Fibroblast of villous mesenchyme (primary cell): ENCODE measurements at places on chromosomes 16 and 17.
A peak's percentile ranks its signal among the peaks of the same experiment; 100 is the strongest.

- DNase-seq, result no peak
Observed at GRCh38 chr17:49459401-49459984, 35.6 kb upstream of the NGFR start.

DNA sequence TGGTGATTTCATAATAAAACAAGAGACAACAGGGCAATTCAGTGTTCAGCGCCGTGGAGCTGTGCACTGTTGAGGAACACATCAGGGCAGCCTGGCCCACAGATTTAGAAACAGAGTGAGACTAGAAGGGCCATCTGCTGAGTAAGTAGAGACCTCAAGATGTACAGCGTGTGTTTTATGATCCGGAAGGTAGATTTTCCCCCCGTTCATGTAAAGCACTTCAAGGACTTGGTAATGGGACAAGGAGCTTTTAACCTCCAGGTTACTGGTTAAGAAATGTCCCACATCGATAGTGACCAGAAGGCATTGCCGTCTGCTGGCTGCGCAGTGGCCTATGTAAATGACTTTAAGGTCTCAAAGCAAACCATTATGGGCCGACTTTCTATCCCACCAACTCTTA lies 1057.7 kb upstream of the EEF2KMT start:
- DNase-seq, result no peak

DNA sequence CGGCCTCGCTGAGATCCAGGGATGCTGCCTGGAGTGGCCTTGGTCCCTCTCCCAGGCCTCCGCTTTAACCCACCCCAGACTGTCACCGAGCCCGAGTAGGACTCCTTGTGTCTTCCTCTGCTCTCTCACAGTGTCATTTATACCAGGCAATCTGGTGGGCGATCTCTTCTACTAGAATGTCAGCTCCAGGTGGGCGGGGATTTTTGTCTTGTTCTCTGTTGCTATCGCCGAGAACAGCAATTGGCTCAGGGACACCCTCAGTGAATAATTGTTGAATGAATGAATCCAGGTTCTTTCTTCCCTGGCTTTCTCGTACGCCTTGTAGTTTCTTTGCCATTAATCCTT lies 591 bp downstream of the DHX38 start:
- DNase-seq, result no peak

GRCh38 chr16:89621698-89622409 lies 8.4 kb downstream of the DPEP1 start:
- no peak for DNase-seq

DNA sequence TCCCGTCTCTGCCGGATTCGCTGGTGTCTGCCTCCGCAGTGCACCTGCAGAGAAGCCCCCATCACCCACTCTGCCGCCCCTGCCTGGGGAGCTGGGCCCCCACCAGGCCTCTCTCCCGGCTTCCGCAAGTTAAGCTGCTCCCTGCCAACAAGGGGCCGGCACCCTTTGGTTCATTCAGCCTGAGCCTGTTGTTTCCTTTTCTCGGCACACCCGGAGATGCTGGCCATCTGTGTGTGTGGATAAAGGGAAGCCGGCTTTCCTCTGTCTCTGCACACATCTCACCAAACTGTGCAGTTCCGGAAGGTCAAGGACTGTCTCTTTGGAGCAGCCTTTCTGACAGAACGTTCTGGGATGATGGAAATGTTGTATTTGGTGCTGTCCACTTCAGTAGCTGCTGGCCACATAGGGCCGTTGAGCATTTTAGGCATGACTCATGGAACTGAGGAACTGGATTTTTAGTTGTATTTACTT lies 6.8 kb downstream of the MAPK8IP3 start:
- peak; percentile 37 for DNase-seq

DNA sequence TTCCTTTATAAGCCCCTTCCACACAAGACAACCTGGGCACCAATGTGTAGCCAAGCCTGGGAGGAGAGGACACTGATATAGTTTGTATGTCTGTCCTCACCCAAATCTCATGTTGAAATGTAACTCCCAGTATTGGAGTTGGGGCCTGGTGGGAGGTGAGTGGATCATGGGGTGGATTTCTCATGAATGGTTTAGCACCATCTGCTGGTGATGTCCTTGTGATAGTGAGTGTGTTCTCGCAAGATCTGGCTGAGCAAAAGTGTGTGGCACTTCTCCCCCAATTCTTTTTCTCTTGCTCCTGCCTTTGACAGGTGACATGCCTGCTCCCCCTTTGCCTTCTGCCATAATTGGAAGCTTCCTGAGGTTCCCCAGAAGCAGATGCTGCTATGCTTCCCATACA lies 135.8 kb downstream of the USP31 start:
- DNase-seq, result no peak

GRCh38 chr17:30543456-30543855 lies 66.2 kb downstream of the GOSR1 start:
- no peak for DNase-seq

DNA sequence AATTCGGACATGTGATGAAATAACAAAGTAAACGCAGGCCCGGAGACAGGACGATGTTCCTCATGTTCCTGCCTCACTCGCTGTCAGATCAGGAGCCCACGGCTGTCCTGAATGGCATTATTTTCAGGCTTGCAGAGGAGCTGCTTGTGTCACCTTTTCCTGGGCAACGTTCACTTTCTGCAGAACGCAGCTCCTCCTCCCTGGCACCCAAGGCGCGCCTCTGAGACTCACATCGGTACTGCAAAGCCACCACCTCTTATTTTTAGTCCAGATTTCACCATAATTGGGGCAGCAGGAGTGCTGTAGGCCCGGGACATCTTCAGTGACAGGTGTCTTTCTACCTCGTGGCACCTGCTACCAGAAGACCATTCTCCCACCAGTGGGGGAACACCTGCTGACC lies 8.0 kb upstream of the C16orf96 start:
- DNase-seq, result no peak

DNA sequence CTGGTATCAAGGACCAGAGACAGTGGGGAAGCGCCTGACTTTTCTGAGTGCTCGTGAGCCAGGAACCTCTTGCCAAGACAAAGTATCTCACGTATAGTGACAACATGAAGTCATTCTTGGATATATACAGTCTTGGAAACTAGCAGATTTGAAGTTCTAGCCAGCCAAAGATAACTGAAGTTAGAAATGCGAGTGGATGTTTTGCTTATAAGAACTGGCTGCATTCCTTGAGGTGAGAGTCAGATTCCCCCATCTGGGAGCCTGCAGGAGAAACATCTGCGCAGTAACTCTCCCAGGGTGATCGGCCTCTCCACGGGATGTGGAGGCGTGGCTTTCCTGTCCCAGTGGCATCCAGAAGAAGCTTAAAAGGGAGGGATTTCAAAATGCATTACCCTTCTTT lies 89.8 kb downstream of the SHISA6 start:
- peak; percentile 55 for DNase-seq

DNA sequence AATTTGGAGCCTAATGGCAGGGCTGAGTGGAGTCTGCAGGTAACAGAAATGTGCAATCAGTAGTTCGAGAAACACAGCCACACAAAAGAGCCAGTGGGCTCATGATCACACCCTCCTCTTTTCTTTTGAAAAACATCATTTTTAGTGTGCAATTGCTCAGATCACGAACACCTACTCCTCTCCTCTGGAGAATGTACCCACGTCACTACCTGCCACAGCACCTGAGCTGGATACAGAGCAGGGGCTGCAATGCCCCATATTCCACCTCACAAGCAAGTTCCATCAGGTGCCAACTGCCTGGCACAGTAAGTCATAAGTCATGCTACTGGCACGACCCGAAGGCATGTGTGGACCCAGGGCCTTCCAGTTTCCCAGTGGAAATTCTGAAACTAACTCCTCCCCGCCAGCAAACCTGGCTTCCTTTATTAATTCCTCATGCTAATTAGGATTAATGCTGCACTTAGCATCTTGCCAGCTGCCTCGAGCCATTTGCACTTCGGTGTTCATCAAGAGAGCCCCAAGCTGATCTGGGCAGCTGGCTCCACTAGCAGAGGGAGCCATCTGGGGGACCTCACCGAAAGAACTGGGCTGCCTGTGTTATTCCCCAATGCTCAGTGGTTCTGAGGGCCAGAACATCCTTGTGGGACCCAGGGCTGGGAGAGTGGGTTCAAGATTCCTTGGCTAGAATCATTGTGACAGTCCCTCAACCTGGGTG lies 2.4 kb downstream of the CACNG4 start:
- DNase-seq, result no peak

GRCh38 chr16:30030841-30031413 lies at the start of gene TLCD3B:
TLCD3B (minus strand) TSS chr16:30031271; CDS start chr16:30030527, 744 bp downstream.
- DNase-seq, result no peak

- DNase-seq, result no peak
Observed at GRCh38 chr16:10966129-10966528, 21.8 kb downstream of the CLEC16A start.

DNA sequence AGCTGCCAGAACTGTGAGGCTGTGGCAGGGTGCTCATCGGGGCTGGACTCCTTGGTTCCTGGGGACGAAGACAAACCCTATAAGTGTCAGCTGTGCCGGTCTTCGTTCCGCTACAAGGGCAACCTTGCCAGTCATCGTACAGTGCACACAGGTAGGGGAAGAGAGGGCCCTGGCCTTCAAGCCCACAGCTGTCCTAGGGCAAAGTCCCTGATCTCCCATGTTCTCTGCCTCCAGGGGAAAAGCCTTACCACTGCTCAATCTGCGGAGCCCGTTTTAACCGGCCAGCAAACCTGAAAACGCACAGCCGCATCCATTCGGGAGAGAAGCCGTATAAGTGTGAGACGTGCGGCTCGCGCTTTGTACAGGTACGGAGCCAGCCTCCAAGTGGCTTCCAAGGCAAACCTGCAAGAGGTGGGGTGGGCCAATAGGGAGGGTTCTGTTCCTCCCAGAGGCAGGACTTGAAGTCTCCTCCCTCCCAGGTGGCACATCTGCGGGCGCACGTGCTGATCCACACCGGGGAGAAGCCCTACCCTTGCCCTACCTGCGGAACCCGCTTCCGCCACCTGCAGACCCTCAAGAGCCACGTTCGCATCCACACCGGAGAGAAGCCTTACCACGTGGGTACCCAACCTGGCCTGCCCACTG lies 3.7 kb downstream of the BCL6B start:
- no peak for DNase-seq

GRCh38 chr16:28503470-28504259 lies 3.0 kb downstream of the IL27 start:
- DNase-seq, result no peak

GRCh38 chr17:31499771-31500554 lies 108.5 kb downstream of the RAB11FIP4 start:
- peak; percentile 5 for DNase-seq

DNA sequence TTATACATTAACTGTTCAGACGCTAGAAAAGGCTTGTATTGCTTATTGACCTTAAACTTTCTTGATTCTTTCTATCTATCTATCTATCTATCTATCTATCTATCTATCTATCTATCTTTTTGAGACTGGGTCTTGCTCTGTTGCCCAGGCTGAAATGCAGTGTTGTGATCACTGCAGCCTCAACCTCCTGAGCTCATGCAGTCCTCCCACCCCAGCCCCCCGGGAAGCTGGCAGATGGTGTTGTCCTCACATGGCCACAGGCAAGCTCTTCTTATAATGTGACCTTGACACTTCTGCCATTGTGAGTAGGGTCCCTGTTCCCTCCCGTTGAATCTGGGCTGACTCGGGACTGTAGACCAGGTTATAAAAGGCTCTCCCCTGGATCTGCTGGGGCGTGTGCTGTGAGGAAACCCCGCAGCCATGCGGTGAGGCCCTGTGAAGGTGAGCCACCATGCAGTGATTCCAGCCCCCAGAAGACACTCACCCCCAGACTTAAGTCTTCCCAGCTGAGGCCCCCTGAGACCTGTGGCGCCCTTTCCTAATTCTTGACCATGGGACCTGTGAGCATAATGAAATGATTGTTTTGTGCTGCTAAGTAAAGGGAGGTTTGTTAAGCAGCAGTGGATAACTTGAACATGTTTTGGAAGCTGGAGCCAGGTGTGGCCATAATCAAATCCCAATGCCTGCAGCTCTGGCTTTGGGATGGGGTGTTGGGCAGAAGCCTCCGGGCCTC lies 54.3 kb downstream of the RPTOR start:
- DNase-seq, result no peak

- DNase-seq, result no peak
Observed at GRCh38 chr16:79100447-79100846, 500.1 kb downstream of the MAF start.

DNA sequence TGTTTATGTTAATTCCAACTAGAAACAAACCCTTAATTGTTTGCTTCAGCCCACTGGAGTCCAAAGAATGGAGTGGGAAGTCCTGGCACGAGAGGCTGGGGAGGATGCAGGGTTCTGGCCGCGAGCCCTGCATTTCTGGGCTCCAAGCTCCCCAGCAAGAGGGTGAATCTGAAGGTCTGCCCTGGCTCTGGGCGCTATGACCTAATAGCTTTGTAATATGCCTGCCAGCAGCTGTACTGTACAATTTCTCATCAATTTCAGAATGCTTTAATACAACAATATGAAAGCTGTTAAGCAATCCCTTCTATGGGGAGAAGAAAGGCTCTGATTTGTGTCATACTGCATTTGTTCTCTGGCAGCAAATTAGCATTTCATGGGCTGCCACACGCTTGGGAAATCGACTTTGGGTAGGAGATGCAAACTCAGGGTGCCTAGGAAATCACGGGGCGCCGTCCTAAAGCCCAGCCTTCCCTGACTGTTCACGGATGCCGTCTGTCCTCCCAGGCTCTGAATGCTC lies 43.8 kb downstream of the NDEL1 start:
- DNase-seq, result peak; percentile 47

DNA sequence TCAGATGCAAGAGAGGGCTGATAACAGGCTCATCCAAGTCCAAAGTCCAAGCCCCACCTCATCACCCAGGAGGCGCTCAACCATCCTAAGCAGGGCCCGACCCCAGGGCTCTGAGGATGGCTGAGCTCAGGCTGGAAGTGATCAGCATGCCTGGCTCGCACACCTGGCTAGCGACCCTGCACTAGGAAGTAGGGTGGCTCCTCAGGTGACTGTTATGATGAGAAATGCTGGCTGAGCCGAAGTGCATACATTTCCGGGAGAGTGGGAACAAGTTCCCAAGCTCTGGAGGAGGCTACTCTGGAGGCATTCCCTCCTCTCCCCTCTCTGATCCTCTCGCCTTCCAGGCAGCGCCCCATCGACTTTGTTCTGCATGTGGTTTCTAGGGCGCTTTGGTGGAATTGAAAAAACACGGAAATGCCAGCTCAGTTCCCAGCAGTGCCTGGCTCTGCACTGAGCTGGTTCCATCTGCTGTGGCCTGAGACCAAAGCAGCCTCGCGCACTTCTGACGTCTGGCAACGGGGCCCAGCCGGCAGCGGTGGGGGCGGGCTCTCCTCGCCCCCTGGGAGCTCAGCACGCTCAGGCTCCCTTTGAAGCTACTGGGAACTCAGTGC lies 130.3 kb downstream of the IRF8 start:
- DNase-seq, result peak; percentile 57

DNA sequence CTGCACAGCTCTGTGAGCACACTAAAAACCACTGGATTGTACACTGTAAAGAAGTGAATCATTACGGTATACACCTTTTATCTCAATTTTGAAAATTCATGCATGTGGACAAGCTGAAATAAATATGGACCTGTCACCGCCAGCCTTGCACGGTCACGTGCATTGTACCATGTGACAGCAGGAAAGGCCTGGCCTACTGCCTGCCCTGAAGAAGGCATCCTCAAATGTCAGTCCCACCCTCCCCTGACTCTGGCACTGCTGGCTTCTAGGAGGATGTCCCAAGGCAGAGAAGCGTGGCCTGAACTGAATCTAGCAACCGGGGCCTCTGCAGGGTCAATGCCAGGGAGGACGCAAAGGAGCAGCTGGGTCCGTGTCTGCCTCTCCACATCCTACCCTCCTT lies 34.6 kb downstream of the SLC38A8 start:
- DNase-seq, result no peak
